ENCODE measurements at places on chromosomes 13 and 19.
A peak's percentile ranks its signal among the peaks of the same experiment; 100 is the strongest.

DNA sequence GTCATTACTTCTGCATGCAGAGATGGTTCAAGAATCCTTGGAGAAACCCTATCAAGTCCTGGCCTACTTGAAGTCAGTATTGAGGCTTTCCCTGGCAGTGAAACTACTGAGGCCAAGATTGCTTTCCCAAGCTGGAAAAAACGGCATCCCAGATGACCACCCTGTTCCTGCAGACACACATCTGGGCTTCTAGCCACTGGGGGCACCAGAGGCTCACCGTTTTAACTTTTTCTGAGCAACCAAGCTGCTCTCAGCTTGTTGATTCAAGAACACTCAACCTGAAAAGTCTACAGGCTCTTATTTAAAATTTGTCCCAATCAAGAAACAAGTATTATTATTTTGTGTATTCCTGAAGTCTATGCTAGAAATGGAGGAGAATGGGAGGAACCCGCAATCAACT lies 66.6 kb downstream of the SPRYD7 start:
- DNase-seq = no peak

- peak; percentile 91 for DNase-seq
Measured at GRCh38 chr19:53196777-53197396, 3.7 kb upstream of the ZNF665 start.

DNA sequence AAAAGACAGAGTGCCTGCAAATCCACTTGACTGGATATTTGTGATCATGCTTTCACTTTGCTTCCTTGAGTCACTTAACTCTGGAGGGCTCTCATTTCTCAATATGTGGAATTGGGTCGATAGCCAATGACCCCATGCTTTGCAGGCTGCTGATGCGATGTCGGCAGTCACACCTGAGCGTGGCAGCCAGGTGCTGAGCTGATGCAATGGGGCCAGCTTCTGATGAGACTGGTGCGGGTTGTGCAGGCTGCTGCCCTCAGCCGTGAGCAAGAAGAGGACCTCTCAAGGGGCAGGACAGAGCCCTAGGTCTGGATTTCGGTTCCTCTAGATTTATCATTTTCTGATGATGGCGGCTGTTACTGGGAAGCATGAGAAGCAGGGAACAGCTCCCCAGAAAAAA lies 334.1 kb downstream of the TEX29 start:
- DNase-seq = no peak

DNA sequence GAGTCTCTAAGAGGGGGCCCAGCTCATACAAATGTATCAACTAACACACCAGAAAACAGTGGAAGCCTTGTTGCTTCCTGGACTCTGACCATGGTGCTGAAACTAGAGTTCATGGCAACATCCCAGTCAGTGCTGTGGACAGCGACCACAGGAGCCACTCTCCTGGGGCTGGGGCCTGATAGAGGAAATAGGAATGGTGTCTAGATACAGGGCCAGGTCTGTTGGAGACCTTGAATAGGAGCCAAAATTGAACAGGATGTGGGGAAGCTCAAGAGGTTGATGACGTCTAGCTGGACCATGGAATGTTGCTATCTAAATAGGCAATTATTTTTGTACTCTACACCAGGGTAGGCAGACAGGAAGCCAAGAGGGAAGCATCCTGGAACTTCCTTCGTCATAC lies 21.7 kb downstream of the LILRB4 start:
- DNase-seq = no peak

DNA sequence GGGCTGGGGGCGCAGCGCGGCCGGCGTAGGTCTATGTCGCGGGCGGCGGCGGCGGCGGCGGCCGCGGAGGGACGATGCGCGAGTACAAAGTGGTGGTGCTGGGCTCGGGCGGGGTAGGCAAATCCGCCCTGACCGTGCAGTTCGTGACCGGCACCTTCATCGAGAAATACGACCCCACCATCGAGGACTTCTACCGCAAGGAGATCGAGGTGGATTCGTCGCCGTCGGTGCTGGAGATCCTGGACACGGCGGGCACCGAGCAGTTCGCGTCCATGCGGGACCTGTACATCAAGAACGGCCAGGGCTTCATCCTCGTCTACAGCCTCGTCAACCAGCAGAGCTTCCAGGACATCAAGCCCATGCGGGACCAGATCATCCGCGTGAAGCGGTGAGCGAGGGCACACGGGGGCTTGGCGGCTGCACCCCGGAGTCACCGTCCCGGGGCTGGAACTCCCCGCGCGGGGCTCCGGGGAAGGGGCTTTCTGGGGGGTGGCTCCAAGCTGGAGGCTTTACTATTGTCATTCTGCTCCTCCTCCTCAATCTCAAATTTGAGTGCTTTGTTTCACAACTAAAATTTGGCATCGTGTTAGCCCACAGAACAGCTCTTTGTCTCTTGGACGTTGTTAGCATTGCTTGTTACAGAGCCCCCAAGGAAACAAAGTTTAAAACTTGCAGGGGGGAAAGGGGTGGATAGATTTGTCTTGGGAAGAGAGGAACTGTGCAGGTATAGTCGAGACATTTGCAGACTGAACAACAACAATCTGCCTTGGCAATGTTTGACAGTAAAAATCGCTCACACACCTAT lies 630 bp downstream of the RAP2A start:
- DNase-seq = peak; percentile 44

- DNase-seq = no peak
Measured at GRCh38 chr13:26054896-26055295, 3.1 kb upstream of the SHISA2 start.

- no peak for DNase-seq
Measured at GRCh38 chr13:107276936-107277335, 709.0 kb upstream of the ARGLU1 start.

- no peak for DNase-seq
Measured at GRCh38 chr13:24675806-24676570, 4.2 kb upstream of the ATP12A start.

- no peak for DNase-seq
Measured at GRCh38 chr13:55714120-55714519, 1426.6 kb upstream of the PRR20A start.

DNA sequence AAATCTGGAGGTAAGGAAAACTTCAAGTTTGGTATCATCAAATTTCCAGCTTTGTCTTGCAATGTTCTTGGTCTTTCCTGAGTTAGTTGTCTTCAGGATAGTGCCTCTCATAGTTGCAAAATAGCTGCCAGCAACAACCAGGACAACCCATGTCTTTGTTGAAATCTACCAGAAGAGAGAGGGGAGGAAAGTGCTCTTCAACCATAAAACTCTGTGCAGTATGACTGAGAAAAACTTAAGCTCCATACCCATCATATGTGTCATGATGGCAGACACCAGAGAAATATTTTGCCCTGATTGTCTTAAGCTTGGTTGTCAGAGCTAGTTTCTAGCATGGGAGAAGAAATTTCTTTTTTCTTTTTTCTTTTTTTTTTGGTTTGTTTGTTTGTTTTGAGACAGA lies 103.3 kb downstream of the SPRY2 start:
- no peak for DNase-seq

DNA sequence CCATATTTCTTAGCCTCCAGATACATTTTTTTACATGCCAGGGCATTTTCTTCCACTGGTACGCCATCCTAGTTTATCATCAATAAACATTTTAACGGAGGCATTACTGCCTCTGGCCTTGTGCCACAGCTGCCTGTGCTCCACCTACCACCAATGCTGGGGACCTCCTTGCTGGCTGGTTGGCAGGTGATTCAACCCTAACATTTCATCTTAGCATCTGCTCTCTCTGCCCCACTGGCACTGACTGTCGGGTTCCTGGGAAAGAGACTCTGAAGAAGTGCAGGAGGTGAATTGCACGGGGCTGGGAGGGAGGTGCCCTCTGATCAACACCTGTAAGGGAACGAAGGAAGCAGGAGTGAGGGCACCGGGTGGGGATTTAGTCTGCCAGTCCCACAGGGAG lies 51.4 kb upstream of the KCTD15 start:
- DNase-seq = no peak

GRCh38 chr13:59856281-59856810 lies 307.4 kb downstream of the DIAPH3 start:
- no peak for DNase-seq

DNA sequence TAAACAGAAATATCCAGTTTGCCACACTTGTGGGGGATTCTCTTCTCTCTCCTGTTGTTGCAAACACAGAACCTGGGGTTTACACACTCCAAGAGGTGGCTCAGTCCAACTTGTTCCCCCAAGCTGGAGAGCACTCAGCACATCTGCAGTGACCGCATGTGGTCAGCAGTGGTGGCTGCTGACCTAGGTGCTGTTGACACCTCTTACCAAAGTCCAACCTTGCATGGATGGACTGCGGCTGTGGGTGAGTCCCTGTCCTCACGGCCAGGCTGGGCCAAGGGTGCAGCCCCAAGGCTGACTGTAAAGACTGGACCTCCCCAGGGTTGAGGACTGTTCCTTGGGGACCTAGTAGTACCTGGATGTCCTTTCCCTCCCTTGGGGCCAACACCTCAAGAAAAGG lies 6.1 kb downstream of the LRFN3 start:
- DNase-seq = no peak

DNA sequence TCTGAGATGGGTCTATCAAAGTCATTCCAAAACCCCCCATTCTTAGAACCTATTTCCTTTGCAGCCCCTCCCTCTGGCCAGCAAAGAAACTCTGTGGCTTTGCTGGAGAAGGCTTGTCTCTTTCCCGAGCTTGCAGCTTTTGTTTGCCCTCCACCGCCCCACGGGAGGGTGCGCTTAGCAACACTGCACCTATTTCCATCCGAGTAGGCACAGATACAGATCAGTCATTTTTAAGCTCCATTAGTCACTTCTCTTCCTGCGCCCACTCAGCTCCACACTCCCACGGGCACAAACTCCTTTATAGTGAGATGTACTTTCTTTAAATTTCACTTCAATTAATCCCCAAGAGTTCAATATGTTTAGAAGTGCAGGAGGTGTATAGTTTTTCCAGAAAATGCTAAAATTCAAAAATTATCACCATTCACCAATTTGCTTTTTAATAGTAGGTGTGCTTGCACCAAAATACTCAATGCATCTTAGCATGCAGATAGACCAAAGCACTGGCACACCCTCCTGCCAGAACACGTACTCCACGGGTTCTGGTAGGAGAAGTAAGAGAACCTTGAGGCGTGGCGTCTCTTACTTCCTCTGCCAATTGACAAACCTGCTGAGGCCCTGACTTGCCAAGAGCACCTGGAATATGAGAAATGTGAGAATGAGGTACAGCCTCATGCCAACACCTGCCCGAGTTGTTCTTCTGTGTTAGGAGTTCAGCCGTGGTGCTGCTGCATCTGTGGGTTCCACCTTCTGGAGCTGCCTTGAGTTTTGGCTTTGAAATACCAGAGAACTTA lies 183.7 kb downstream of the TEX29 start:
- DNase-seq = no peak

- no peak for DNase-seq
Measured at GRCh38 chr13:101230271-101230890, 185.9 kb downstream of the NALCN start.

DNA sequence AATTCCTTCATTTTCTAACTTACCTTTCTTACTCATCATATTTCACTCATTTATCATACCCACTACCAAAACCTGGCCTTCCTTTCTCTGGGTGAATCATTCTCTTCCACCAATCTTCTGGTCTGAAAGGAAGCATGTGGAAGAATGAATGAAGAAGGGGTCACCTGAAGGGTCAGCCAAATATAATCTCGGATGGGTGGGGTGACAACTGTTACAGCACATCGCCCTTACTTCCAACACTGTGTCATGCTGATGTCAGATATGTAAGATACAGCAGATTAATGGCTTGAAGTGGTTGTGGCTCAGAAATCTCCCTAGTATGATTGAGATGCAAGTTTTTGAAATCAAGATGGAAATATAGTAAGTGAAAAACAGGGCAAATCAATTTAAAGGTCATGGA lies 401.7 kb upstream of the HTR2A start:
- DNase-seq = no peak
